ENCODE measurements at places on chromosomes 3 and 15. TPM values are rescaled to one million over a fixed set of nuclear protein-coding genes. Genes with fewer than 3 reads are reported as not detected.

FBN1 gene
- total RNA-seq, result 69.0 TPM

SPATA12 gene
- total RNA-seq, result not detected

GPR62 gene
- total RNA-seq, result not detected

MEX3B gene
- 7.0 TPM for total RNA-seq

TTLL13 gene
- total RNA-seq, result under 0.01 TPM

SPINK8 gene
- not detected for total RNA-seq

EXD1 gene
- not detected for total RNA-seq

DUOXA2 gene
- not detected for total RNA-seq

PHC3 gene
- 9.6 TPM for total RNA-seq

RTF1 gene
- total RNA-seq, result 12.5 TPM

CLDN16 gene
- not detected for total RNA-seq

C15orf40 gene
- 12.2 TPM for total RNA-seq

SLC15A2 gene
- total RNA-seq, result 0.20 TPM

NTRK3 gene
- not detected for total RNA-seq

MESP2 gene
- not detected for total RNA-seq

IRAK2 gene
- 27.0 TPM for total RNA-seq

CLDN18 gene
- total RNA-seq, result not detected

GOLGA6D gene
- not detected for total RNA-seq

MINAR1 gene
- total RNA-seq, result 0.44 TPM

GXYLT2 gene
- under 0.01 TPM for total RNA-seq

FSD2 gene
- not detected for total RNA-seq

DISP2 gene
- under 0.01 TPM for total RNA-seq

PRR20G gene
- not detected for total RNA-seq

PIGZ gene
- total RNA-seq, result 1.7 TPM

CDHR4 gene
- not detected for total RNA-seq

ALDH1L1 gene
- total RNA-seq, result not detected

THRB gene
- total RNA-seq, result under 0.01 TPM

CYP11A1 gene
- total RNA-seq, result not detected

GTPBP8 gene
- 21.6 TPM for total RNA-seq

TMCO5A gene
- not detected for total RNA-seq
